ENCODE measurements at places on chromosomes 4 and X.

- peak; percentile 22 for DNase-seq
Observed at GRCh38 chr4:142404191-142404611, 441.9 kb downstream of the INPP4B start.

DNA sequence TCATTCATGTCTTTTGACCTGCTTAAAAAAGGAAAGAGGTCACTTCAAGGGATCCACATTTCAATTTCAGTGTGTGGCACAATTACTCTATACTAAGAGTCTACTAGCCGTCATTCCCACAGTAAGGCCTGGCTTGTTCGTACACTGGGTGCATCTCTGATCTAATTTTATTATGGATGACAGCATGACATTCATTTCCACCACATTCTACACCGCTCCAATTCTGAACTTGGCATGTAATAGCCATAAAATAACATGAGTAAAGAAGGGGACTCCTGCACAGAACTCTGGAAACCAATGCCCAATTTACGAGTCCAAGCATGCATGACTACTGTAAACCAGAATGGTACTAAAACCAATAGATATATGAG, 51.1 kb downstream of the HAND2 start:
- no peak for DNase-seq

- DNase-seq = no peak
Observed at GRCh38 chr4:37431417-37431743, 186.8 kb downstream of the NWD2 start.

DNA sequence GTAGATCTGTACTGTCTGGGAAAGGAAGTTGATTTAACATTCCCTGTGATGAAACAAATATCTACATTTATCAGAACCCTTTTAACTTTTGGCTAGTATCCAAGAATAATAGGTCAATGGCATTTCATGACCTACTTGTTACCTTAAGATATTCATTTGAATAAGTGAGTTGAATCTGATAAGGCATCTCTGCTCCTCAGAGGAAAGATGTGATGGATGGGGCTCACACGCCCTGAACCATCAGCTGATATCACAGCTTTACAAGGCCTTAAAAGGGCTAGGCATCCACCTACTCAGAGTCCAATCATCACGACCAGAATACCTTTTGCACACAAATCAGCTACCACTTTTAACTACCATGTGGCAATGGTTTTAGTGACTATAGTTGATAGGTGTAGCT, 90.2 kb upstream of the PDLIM3 start:
- no peak for DNase-seq

DNA sequence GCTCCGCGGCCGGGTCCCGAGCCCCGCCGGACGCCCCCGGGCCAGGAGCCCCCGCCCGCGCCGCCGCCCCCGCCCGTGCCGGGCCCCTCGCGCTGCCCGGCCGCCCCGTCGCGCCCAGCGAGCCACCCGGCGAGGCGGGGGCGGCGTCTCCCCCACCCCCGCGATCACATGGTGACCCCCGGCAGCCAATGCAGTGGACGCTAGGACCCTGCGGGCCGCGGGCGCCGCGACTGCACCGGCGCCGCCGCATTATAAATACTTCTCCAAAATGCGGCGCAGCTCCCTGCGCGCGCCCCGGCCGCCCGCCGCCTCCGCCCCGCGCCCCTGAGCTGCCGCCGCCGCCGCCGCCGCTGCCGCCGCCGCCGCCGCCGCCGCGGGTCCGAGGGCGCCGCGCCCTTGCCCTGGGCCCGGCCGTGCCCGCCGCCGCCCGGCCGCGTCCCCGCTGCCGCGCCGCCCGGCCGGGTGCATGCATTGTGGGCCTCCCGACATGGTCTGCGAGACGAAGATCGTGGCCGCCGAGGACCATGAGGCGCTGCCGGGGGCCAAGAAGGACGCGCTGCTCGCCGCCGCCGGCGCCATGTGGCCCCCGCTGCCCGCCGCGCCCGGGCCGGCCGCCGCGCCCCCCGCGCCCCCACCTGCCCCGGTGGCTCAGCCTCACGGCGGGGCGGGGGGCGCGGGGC, at the start of gene NAT8L:
Gene NAT8L (plus strand): TSS at position 282 of the 680 bp plus-strand sequence. CDS start 185 bp downstream, at position 467.
- DNase-seq = no peak

DNA sequence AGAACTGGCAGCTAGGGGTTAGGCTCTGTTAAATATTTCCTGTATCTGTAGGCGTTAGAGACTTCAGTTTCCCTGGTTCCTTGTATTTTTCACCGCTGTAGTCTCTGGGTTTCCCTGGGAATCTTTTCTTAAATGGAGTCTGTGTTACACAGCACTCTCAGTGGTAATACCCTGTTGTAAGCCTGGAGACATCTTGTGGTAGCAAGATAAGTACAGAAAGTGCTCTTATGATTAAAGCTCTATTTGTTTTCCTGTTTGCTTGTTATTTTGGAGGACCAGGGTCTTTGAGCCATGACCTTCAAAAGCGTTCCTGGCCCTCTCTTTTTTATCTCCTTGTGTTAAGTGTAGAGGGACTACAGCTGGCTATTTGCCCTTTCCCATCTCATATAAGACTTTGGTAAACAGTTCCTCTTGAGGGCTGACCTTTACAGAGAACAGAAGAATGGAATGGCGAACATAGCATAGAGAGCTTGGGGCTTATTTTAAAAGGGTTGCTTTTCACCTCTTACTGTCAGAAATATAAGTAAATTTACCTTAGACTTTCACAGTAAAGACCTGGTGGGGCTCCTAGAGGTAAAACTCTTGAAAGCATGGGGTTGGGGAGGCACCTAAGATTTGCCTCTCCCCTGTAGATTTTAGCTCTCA, 782.5 kb downstream of the FAT4 start:
- DNase-seq = no peak

- no peak for DNase-seq
Observed at GRCh38 chr4:150395872-150396271, 186.1 kb upstream of the MAB21L2 start.

DNA sequence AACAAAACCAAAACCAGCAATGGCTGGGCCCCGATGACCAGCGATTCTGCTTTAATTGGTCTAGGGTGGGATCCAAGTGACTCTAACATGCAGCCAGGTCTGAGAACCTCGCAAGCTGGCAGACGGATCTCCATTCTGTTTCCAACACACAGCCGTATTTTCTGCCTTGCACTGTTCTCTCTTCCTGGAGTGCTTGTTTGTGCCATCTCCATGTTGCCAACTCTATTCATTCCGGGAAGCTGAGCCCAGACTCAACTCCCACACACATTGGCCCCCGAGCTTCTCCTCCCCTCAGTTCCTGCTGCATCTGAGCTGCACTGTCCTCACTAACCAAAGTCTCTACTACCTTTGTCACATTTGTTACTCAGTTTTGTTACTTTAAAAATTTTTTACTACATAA, 35.6 kb downstream of the GEMIN8 start:
- DNase-seq = no peak

DNA sequence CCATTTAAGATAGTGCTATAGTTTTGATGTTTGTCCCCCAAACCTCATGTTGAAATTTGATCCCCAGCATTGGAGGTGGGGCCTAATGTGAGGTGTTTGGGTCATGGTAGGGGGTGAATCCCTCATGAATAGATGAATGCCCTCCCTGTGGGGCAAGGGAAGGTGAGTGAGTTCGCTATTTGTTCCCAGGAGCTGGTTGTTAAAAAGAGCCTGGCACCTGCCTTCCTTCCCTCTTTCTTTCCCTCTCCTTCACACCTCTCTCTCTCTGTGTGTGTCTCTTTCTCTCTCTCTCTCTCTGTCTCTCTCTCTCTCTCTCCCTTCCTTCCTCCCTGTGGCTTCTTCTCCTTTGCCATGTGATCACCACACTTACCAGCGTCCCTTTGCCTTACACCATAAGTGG, 160.7 kb downstream of the AASDH start:
- DNase-seq = no peak

DNA sequence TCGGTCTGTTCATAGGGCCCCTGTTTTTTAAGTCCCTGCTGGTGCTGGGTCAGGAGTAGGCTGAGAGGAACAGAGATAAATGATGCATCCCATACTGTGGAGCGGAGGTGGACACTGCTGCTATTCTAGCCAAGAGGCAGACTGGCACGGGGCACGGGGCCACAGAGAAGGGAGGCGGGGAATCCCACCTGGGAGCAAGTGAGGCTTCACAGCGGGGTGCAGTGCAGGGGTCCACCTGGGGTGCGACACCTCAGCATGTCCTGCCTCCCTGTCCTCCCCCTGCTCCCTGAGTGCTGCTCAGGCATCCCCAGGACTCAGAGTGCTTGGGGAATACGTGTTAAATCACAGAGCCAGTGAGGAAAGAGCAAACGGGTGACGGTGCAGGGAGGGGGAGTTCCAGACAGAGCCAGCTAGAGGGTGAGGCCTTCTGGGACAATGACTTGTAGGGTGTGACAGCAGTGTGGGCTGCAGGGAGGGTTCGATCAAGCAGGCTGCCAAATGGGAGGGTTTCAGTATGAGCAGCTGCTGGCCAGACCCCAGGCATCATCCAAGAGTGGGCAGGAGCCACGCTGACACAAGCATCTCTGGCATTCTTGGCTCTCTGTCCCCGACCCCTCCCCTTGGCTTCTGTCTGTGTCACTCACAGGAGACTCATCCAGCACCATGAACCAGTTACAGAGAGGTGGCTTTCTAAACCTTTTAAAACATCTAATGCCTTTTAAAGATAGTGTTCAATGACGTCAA, 13.7 kb upstream of the HTRA3 start:
- DNase-seq = no peak

GRCh38 chrX:3451571-3451970, 105.1 kb upstream of the MXRA5 start:
- no peak for DNase-seq

DNA sequence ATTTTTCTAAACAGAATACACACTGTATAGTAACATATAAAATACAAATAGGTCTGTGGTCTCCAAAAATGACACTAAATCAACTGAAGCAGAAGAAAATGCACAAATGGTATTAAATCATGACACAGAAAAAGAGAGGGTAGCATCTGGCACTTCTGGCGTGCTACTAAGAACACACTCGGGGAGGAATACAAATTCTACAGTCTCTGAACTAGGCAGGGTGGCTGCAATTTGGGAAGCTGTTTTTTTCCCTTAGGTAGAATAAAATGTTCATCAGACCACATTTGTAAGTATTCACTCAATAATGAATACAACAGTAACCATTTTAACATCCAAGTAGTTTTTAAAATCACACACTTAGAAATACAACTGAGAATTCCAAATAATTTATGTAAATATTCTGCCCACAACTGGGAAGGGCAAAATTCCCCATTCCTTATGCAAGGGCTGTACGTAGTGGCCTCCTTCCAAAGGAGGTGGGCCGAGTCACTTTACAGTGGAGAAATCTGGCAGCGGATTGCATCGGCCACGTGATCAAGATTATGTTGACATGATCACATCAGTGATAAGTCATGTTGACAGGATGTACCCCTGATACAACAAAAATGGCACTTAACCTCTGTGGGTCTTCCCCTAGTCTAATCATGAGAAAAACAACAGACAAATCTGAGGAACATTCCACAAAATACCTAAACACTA, 101.1 kb downstream of the TSPAN5 start:
- no peak for DNase-seq

DNA sequence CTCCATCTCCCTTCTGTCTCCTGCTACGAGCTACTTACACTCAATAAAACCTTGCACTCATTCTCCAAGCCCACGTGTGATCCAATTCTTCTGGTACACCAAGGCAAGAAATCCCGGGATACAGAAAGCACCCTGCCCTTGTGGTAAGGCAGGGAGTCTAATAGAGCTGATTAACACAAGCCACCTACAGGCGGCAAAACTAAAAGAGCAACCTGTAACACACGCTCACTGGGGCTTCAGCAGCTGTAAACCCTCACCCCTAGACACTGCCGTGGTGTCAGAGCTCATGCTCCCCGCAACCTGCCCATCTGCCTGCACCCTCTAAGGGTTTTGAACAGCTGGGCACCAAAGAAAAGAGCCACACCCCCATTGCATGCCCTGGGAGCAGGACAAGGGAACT, 755.4 kb upstream of the HTR2C start:
- DNase-seq = no peak

DNA sequence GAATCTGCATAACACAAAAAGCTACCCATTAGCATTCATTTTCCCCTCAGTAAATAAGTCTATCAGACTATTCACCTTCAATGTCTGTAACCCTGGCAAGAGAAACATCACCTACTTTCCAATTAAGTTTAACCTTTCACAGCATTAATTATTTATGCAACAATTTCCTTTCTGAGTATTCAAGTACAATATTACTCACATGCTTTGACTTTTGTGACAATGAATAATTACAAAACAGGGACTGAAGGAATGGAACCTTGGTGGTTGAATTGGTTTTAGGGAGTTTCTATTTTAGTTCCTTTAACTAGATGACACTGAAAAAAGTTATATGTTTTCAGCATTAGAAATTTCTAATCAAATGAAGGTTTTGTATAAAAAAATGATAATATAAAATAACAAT, 932.3 kb upstream of the EPHA5 start:
- DNase-seq = no peak

DNA sequence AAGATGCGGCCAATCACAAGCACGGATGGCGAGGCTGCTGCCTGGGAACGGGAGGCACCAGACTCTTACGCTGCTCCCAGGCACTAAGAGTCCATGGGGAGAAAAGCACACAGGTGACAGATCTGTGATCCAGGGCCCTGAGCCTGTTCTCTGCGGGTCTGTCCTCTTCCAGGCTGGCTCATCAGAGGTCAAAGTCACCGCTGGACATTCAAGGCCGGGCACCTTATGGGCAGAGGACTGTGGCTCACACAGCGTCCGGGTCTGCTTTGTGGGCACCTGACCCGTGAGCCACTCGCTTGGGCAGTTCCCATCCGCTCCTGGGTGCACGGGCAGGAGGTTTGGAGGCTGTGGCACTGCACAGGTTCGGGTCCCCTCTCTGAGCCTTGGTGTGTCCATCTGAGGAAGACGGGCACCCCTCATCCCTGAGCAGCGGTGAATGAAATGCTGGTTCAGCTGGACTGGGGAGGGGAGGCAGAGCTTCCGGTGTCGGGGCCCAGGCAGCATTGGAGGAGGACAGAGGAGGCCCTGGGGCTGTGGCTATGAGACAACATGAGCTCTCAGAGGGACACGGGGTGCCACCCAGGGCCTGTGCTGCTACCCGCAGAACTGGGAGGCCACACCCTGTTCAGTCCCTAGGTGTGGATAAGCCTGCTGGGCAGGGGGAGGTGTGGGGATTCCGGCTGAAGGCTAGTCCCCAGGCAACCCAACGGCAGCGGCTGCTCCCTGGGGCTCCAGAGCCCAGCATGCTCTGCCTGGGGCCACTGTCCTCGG, 61.2 kb upstream of the AFAP1 start:
- DNase-seq = no peak

DNA sequence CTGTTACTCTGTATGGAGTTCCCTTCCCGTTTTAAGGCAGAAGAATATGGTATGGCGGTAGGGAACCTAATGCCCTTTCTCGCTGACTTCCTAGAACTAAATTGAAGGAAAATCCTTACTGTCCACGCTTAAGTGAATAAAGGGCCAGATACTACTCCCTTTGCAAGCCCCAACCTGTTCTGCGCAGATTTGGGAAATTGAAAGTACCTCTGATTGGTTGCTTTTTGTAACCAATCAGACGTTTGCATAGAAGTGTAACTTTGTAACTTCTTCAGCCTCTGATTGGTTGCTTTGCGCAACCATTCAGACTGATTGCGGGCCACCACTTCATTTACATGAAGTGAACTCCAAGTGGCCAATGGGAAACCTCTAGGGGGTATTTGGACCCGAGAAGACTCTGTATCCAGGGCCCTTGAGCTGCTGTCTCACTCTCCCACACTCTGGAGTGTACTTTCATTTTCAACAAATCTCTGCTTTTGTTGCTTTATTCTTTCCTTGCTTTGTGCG, 1.2 kb upstream of the TMEM33 start:
- no peak for DNase-seq

- no peak for DNase-seq
Observed at GRCh38 chr4:8217246-8217511, 18.1 kb downstream of the SH3TC1 start.

Measured in effector memory CD4-positive, alpha-beta T cell (primary cell).